ENCODE measurements at places on chromosomes 11 and 22.

- no peak for DNase-seq
Measured at GRCh38 chr11:95138448-95138847, 48.8 kb downstream of the ENDOD1 start.

GRCh38 chr11:79973721-79974617 lies 533.1 kb upstream of the TENM4 start:
- DNase-seq = no peak

- no peak for DNase-seq
Measured at GRCh38 chr11:11701070-11701469, 79.3 kb upstream of the GALNT18 start.

GRCh38 chr22:38860283-38861169 lies 11.5 kb downstream of the CBX6 start:
- no peak for DNase-seq

DNA sequence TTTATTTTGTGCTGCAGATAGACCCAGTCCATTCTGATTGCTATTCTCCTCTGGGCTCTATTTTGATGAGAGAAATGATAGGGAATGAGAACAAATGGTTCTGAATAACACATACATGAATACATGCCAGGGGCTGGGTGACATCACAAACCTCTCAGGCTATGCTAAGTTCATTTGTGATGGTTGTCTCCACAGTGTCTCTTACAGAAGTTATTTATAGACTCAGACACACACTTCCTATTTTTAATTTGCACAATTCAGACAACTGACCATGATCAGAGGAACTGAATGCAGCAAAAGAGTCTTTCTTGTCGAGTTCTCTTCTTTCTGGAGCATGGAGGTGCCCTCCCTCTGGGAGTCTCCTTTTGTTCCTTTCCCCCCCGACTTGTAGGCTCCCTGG lies 991.7 kb downstream of the OPCML start:
- DNase-seq = no peak

DNA sequence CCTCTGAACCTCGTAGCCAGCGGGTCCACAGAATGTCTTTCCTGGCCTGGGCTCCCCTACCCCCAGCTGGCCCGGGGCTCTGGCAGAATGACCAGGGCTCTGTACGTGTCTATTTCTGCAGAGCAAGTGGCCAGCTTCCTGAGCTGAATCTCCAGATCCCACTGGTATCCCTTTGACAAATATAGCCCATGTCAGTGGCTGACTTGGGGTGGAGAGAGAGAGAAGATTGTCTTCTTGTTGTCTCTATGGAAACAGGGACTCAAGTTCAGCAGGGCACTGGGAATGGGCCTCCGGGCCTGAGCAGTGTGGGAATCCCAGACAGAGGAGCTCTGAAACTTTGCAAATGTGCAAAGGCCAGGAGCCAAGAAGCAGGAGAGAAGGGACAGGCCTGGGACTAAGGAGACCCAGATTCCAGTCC lies 33.9 kb downstream of the ANO1 start:
- DNase-seq = no peak

- no peak for DNase-seq
Measured at GRCh38 chr11:1073261-1073724, 1.4 kb upstream of the MUC2 start.

DNA sequence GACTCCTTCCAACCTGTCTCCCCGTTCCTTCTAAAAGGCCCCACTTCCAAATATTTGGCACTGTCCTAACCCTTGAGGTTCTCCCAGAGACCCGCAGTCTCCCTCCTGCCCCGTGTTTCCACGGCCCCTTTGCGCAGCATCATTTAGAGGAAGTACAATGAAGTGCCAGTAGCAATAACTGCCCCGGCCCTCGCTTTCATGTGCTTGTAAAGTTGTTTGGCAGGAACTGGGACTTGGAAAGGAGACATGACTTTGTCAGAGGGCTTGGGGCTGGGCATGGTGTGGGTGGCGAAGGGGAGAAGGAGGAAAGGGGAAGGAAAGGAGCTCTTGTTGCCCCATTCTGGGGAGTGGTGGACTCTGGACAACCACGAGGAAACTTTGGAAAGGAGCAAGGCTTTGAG lies 2.6 kb downstream of the CD44 start:
- peak; percentile 70 for DNase-seq

DNA sequence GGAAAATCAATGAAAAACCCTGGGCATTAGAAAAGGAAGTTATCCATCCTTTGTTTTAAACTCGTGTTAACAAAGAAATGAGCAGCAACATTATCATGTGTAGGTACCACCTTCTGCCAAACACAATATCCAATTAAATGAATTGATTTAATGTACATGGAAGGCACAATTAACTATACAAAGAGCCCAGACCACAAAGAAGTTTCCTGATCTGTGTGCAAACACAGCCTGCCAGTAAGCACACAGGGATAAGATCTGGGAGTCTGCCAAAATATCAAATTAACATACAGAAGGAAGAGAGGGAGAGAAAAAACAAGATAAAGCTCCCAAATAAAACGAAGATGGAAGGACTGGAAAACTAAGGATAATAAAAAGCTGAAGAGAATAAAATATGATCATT lies 54.1 kb upstream of the SLC25A1 start:
- no peak for DNase-seq

GRCh38 chr11:118006153-118006534 lies 19.9 kb downstream of the IL10RA start:
- no peak for DNase-seq

- DNase-seq = no peak
Measured at GRCh38 chr11:363948-364761, 5.1 kb upstream of the B4GALNT4 start.

DNA sequence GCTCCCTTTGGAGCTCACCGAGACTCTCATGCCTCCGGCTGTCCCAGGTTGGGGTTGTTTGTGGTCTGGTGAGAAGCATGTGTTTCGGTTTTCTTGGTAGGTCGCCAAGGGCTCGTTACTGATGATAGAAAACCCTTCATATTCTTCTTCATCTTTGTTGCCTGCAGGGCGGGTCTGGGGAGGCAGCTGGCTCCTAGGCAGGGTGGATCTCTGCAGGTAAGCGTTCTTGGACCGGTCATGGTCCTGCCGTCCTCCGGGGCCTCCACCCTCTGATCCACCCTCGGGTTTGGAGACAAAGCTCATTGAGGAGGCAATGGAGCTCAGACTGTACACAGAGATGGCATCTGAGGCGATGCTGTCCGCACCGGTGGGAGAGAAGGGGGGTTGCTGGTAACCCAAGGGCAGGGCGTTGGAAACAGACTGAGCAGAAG lies 64.3 kb upstream of the PITPNB start:
- DNase-seq = peak; percentile 80

Measured in lower leg skin (tissue), 4 donors.